ENCODE measurements at places on chromosomes 5 and 9.

- no peak for DNase-seq
Measured at GRCh38 chr9:129841071-129841470, 5.8 kb downstream of the USP20 start.

GRCh38 chr5:55485073-55485472 is 49.7 kb downstream of the PLPP1 start:
- DNase-seq, result no peak

DNA sequence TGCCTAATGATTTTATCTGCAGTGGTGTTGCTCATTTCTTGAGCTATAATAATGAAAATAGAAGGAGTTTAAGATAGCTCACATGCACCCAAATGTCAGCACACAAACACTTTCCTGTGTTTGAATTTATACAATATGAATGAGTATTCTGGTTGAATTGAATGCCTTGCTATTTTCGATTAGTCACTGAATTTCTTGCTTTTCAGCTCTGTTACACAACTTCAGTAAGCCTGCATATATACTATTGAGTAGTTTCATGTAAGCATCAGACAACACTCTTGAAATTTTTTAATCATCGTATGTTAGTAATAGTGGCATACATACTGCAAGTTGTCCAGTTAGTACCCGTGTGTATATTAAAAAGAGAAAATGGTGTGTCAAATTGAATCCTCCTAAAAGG is 281.5 kb upstream of the GRIA1 start:
- no peak for DNase-seq

DNA sequence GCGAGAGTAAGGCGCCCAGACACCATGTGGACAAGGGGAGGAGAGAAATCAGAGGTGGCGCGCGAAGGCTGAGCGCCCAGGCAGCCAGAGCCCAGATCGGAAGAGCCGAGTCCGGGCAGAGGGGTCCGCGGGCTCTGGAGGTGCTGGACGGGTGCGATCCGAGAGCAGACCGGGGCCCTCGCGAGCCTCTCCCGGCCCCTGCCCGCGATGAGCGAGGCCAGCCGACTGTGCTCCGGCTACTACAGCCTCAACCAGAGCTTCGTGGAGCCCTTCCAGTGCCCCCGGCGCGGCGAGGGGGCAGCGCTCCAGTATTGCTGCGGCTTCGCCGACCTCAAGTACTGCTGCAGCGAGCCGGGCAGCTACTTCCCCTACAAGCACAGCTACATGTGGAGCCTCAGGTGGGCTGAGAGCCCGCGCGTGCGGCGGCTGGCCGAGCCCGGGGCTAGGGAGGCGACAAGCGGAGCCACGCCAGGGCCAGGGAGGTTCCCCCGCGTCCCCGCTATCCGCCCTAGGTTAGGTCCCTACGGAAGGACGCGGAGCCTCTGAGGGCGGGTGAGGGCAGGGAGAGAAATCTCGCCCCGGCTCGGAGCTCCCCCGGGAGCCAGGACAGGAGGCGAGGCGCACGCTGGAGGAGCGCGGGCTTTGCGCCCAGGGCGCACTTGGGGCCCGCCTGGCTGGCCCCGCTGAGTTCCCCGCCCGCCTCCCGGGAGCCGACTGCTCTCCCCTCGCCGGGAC is at the start of gene SHISAL2B:
SHISAL2B (plus strand) TSS at position 87 of the 735 bp plus-strand sequence; CDS start at position 208, 121 bp downstream.
- no peak for DNase-seq

GRCh38 chr5:67291066-67291465 is 94.5 kb upstream of the CD180 start:
- DNase-seq, result no peak

- DNase-seq, result no peak
Measured at GRCh38 chr5:170603109-170603508, 99.3 kb downstream of the KCNIP1 start.

GRCh38 chr9:93960971-93961841 is 6.1 kb upstream of the BARX1 start:
- DNase-seq, result no peak

- no peak for DNase-seq
Measured at GRCh38 chr9:100819980-100820379, 208.5 kb upstream of the PLPPR1 start.

- no peak for DNase-seq
Measured at GRCh38 chr5:123651234-123651633, 139.3 kb downstream of the CSNK1G3 start.

DNA sequence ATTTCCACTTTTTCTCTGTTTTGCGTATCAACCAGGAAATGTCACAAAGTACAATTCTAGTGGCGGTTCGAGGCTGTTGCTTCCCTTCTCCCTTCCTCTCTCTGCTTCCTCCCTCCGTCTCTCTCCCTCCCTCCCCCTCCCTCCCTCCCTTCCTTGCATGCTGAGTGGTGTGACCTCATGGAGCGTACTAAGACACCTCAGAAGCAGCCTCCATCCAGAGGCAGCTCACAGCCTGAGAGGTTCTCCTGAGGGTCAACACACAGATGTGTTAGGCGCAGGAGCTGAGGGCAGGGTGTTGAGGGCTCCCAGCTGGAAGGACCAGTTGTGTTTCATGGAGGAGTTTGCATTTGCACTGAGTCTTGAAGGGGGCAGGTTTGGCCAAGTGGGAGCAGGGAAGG is 57.7 kb downstream of the COL5A1 start:
- no peak for DNase-seq

DNA sequence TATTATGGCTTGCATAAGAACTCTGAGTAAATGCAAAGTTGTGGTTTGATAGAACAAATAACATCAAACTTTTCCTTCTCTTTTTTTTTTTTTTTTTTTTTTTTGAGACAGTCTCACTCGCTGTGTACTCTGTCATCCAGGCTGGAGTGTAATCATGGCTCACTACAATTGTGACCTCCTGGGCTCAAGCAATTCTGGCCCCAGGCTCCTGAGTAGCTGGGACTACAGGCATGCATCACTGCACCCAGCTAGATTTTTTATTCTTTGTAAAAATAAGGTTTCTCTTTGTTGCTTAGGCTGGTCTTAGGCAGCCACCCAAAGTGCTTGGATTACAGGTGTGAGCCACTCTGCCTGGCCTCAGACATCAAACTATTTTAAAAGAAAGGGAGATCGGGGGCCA is 19.0 kb upstream of the PTGER4 start:
- no peak for DNase-seq

GRCh38 chr5:99386406-99387077 is 457.7 kb upstream of the CHD1 start:
- DNase-seq, result no peak

Measured in fibroblast of skin of left biceps (primary cell).